ENCODE measurements at places on chromosomes 4 and X. TPM values are rescaled to one million over a fixed set of nuclear protein-coding genes. Genes with fewer than 3 reads are reported as not detected.

Gene OPN1LW
- total RNA-seq, result not detected

Gene MAGEA10
- not detected for total RNA-seq

Gene DOK7
- total RNA-seq, result 0.16 TPM

Gene GDPD2
- 0.07 TPM for total RNA-seq

Gene HERC5
- total RNA-seq, result 4.2 TPM

Gene SUPT20HL1
- not detected for total RNA-seq

Gene ETDB
- total RNA-seq, result not detected

Gene YIPF7
- not detected for total RNA-seq

Gene FAM120C
- 3.3 TPM for total RNA-seq

Gene NPY1R
- 0.08 TPM for total RNA-seq

Gene MAOA
- 0.30 TPM for total RNA-seq

Gene CORIN
- not detected for total RNA-seq

Gene CLDN2
- total RNA-seq, result 8.0 TPM
